ENCODE measurements at places on chromosomes 13 and 19.

GRCh38 chr13:48231080-48231479 lies 1.9 kb upstream of the ITM2B start:
- no peak for DNase-seq

GRCh38 chr13:98622931-98623331 lies 46.0 kb upstream of the STK24 start:
- no peak for DNase-seq

- DNase-seq: no peak
These were observed 16.2 kb upstream of the OBI1 start for GRCh38 chr13:78675112-78675511.

DNA sequence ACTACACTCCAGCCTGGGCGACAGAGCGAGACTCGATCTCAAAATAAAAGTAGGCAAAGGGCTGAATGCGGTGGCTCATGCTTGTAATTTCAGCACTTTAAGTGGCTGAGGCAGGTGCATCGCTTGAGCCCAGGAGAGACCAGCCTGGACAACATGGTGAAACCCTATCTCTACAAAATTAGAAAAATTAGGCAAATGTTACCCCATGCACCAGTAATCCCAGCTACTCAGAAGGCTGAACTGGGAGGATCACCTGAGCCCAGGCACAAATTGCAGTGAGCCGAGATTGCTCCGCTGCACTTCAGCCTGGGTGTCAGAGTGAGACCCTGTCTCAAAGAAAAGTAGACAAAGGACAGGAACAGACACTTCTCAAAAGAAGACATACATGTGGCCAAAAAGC lies 9.9 kb upstream of the LGALS13 start:
- no peak for DNase-seq

DNA sequence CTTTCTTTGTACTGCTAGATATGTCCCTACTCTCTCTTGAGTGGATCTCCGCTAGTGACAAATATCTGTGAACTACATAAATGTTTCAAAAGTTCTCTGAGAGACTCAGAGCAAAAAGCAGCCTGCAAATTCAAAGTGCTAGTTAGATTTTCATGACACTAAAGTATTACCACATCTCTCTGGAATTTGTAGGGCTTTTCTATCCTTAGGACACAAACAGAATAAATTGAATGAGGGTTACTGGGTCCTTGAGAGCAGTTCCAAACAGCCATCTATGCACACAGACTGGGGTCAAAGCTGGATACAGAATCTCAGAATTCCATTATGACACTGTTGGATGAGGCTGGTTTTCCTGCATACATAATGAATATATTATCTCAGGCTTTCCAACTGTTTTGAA lies 953.2 kb downstream of the DIAPH3 start:
- DNase-seq: no peak

- no peak for DNase-seq
These were observed 88.1 kb downstream of the ZDHHC20 start for GRCh38 chr13:21371011-21371410.

GRCh38 chr19:16599655-16600346 lies 27.6 kb upstream of the SLC35E1 start:
- DNase-seq: no peak

GRCh38 chr19:56383826-56384605 lies 9.3 kb downstream of the ZNF582 start:
- no peak for DNase-seq

DNA sequence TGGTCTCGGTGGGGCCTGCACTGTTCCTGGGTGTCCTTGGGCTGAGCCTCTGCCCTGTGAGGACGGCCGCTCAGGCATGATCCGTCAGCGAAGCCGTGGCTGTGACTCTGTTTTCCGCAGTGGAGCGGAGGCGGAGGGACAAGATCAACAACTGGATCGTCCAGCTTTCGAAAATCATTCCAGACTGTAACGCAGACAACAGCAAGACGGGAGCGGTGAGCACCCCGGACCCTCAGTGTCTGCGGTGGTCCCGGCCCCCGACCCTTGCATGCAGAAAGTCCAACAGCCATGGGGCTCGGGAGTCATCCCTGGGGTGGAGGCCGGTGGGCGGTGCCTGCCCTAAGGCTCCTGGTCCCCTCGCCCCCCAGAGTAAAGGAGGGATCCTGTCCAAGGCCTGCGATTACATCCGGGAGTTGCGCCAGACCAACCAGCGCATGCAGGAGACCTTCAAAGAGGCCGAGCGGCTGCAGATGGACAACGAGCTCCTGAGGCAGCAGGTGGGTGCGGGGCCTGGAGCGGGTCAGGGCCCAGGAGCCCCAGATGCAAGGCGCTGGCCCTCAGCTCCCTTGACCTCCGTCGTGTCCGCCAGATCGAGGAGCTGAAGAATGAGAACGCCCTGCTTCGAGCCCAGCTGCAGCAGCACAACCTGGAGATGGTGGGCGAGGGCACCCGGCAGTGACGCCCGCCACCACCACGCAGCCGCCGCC lies 3.6 kb upstream of the HAMP start:
- no peak for DNase-seq

DNA sequence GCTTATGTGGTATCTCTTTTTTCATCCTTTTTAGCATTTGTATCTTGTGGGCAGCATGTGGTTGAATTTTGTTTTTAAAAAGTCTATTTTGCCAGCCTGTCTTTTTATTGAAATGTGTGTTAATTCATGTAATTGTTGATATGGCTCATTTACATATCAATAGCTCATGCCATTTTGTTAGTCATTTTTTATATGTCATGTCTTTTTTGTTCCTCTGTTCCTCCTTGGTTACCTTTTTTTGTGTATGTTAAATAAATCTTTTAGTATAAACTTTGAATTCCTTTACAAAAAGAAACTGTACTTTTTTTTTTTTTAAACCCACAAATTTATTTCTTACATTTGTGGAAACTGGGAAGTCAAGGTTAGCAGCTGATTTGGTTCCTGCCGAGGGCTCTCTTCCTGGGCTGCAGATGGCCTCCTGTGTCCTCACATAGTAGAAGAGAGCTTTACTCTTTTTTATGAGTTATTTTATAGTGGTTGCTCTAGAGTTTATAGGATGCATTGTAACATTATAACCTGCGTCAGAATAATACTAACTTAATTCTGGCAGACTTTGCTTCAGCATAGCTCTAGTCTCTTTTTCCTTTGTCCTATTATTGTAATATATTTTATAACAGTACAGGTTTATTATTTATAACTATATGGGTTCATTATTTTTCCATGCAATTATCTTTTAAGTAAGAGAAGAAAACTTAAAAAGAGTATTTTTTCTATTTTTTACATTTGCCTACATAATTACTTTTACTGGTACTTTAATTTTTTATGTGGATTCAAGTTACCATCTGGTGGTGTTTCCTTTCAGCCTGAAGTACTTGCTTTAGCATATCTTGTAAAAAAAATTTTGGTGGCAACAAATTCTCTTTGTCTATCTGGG lies 86.3 kb downstream of the URI1 start:
- no peak for DNase-seq

DNA sequence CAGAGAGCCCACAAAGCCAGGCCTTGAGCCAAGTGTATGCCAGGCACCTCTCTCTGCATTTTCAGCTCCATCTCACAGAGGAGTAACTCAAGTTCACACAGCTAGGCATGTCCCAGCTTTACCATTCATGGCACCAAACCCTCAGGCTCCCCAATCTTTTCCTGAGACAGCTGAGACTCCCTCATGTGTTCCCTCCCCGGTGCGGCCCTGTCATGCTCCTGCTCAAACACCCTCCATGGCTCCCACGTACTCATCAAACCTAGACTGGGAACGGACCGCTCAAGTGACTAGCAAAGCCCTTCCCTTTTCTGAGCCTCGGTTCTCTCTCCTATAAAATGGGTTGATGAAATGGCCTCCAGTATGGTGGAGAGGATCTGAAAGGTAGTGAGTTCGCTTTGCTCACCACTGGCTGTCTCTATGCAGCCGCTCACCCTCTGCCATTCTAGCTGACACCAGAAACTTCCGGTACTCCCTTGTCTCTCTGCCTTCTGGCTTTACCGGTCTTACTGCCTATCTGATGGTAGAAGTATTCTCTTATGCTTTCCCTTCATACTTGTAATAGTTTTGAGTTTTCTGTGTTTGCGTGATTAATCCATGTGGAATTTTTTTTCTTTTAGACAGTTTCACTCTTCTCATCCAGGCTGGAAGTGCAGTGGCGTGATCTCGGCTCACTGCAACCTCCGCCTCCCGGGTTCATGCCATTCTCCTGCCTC lies 7.8 kb upstream of the SLC44A2 start:
- DNase-seq: no peak

GRCh38 chr19:5050905-5051304 lies 82.0 kb downstream of the KDM4B start:
- no peak for DNase-seq

GRCh38 chr19:7478173-7478842 lies 10.5 kb downstream of the PEX11G start:
- DNase-seq: no peak

- DNase-seq: no peak
These were observed 6.5 kb downstream of the CARS2 start for GRCh38 chr13:110699148-110700145.

DNA sequence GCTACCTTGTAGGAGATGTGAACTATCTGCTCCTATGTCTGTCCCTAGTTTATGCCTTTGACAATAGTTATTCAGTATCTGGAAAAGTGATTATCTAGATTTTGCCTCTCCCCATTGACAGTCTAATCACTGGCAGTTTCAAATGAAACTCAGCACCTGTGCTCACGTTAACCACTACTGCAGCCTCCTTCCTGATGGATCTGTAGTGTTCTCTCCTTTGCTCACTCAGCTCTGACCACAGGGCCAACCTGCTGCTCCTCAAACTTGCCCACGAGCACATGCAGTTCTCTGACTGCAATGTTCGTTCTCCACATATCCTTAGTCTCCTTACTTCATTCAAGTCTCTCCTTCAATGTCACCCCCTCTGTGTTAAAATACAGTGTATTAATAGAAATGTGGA lies 230.1 kb downstream of the NHLRC3 start:
- no peak for DNase-seq

GRCh38 chr19:661427-662196 lies 1.4 kb downstream of the RNF126 start:
- no peak for DNase-seq

DNA sequence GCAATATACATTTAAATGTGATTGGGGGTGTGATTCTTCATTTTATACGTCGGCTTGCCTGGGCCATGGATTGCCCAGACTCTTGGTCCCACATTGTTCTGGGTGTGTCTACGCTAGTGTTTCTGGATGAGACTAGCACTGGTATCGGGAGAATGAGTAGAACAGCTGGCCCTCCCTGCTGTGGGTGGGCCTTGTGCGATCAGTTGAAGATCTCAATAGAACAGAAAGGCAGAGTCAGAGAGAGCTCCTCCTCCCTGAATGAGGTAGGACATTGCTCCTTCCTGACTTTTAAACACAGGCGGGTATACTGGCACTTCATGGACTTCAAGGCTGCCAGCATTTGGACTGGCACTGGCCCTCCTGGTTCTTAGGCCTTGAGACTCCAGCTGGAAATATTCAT lies 603.0 kb downstream of the LIG4 start:
- no peak for DNase-seq

DNA sequence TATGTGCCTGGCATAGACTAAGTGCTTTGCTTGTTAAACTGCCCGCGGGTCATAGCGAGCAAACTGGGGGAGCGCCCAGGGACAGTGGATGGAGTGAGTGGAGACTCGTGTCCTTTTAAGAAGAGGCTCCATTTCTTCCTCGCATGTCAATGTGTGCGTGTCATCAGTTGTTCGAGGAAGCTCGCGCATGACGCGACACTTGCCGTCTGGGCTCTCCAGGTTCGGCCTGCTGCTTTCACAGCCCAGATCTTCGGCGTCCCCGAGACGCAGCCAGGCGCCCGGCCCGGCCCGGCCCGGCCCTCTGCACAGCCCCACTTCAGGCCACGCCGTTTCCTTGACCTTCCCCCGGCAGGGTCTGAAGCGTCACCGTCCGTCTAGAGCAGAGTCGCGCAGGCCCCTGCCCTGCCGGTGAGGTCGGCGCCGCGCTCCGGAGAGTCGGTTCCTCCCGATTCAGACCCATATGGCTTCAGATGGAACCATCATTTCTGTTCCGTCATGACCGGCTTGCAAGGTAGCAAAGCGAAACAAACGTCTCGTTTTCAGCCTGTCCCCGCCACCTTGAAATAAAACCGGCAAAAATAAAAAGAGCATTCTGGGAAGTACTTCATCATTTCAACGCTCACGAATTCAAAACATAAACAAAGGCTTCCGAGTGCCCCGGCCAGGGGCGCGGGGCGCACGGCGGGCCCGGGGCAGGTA lies 599 bp upstream of the ARHGEF7 start:
- no peak for DNase-seq

- DNase-seq: no peak
These were observed 10.5 kb downstream of the XRCC1 start for GRCh38 chr19:43564800-43565199.

DNA sequence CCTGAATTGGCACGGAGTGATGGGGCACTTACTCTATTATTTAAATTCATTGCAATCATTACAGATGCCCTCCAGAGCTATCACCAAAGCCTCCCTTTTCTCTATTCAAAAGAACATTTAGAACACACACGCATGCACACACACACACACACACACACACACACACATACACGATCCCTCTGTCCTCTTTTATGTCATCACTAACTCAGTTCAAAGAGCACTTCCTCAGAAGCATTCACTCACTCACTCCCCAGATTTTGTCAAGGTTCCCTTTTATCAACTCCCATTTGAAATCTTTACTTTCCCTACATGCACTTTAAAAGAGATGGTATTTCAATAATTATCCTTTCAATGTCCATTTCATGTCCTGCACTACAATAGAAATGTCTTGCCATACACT lies 22.4 kb upstream of the IGFL4 start:
- no peak for DNase-seq

GRCh38 chr13:66618702-66619101 lies 611.4 kb downstream of the PCDH9 start:
- DNase-seq: no peak

Measured in iPS DF 19.7 (cell line).